ENCODE measurements at places on chromosomes 2 and 18.

GRCh38 chr2:168948621-168949212 is 47.6 kb downstream of the G6PC2 start:
- DNase-seq = no peak

DNA sequence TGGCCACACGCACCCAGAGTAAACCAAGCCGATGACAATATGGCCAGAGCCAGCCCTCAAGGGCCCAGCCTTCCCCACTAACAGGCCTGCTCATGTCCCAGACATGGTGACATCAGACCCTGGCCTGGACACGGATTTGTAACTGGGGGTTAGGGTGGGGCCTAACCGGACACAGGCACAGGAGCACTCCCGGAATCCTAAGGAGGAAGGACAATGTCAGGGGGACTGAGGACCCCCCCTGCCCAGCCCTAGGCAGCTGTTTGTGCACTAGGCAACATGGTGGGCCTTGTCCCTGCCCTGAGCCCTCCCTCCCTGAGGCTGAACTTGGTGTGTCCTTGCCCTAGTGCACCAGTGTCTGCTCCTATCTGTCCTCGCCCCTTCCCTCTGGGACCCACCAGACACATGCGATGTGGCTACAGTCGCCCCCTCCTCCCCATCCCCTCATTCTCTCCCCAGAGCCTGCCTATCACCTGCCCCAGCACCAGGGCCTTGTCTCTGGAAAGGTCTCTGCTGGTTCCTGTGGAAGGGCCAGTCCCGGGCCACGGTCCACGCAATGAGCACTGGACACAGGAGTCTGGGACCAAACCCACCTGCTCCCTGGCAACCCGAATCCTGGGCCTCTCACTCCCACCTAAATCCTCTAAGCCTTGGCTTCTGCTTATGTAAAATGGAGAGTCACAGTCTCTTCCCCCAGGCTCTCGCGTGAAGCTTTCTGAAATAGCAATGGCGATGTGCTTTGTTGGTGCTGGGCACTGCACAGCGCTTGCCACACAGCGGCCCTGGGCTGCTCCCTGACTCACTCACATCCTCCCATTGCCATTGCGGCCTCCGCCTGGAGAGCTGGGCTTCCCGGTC is 76.5 kb upstream of the RAB6C start:
- DNase-seq = no peak

DNA sequence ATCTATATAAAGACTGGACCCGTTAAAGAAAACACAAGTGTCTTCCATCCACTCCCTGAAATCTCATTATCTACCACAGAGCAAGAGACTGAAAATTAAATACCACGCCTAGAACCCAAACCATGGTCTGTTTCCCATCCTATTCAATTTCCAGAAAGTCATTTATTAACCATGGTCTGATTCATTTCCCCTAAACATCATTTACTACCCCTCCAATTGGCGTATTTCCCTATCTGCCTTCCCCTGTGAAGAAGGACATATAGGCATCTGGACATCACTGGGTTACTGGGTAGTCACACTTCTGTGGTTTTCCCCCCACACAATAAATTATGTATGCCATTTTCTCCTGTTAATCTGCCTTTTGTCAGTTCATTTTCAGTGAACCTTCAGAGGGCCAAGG is 30.8 kb downstream of the CCDC93 start:
- DNase-seq = no peak

DNA sequence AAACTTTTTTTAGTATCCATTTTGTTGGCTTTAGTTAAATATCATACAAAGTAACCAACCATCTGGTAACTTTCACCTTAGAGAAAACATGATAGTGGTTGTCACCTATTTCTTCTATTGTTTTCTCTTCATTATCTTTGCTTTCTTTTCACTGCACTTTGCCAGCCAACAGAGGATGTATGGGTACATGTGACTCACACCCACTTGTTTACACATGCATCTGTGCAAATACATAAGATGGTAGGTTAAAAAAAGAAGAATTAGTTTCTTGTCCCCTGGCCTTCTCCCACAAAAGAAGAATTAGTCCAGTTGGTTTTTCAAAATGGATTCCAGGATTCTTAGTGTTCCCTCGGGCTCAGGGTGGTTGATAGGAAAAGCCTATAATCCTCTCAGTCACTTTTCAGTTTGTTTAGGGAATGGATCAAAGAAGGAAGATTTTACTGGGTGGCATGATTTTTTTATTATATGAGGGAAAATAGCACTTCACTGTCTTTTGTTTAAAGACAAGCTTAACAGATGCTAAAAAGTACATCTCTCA is 46.6 kb downstream of the CDK15 start:
- no peak for DNase-seq

DNA sequence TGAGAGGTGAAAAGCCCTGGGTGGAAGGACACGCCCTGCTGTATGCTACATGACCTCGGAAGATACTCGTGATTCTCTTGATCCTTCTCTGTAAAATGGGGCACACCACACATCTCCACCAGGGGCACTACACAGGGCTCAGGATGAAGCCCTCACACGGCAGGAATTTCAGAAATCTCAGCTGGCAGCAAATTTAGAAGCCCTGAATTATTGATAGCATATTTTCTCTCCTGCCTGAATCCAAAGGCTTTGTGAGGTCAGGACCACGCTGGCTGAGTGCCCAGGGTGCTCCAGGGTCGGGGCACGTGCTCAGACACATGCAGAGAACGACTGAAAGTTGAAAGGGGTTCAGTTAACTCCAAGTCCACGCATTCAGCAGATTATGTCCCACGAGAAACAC is 42.1 kb upstream of the GALR1 start:
- peak; percentile 24 for DNase-seq

GRCh38 chr18:51399491-51400122 is 202.1 kb upstream of the MEX3C start:
- no peak for DNase-seq

- no peak for DNase-seq
These were observed 9.1 kb downstream of the TMEM127 start for GRCh38 chr2:96256611-96257113.

- DNase-seq = peak; percentile 73
These were observed 9.4 kb downstream of the CTIF start for GRCh38 chr18:48548011-48548771.

GRCh38 chr2:37500031-37500430 is 155.6 kb downstream of the QPCT start:
- DNase-seq = no peak

- no peak for DNase-seq
These were observed 170.2 kb downstream of the ZNF385B start for GRCh38 chr2:179691235-179691634.

GRCh38 chr2:19812166-19812565 is 89.6 kb downstream of the TTC32 start:
- DNase-seq = no peak

DNA sequence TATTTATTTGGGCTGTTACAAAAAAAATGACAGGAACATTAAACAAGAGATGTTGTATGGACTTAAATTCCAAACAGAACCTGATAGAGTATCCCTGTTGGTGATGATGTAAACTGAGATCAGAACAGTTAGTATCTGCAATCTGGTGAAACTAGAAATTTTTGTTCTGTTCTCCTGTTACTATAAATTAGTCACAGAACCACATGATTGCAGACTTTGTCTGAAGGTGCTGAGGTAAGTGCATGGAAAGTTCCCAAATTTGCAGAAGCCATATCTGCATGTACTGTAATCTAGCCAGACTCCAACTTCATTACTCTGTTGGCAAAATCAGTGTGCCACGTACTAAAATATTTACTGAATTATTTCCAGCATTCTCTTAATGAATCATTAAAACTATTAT is 516.3 kb upstream of the FSIP2 start:
- no peak for DNase-seq

DNA sequence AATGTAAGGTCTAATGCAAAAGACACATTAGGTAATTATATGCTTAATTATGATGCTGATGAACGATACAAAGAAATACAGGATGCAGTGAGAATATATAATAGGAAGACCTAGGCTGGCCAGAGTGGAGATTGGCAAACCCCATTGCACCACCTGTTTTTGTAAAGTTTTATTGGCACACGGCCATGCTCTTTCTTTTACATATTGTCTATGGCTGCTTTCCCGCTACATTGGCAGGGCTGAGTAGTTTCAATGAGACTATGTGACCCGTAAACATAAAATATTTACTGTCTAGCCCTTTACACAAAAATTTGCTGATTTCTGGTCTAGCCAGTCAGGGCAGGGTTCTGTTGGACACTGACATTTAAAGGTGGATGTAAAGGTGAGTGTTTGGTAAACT is 5.4 kb downstream of the SEC11C start:
- DNase-seq = no peak

DNA sequence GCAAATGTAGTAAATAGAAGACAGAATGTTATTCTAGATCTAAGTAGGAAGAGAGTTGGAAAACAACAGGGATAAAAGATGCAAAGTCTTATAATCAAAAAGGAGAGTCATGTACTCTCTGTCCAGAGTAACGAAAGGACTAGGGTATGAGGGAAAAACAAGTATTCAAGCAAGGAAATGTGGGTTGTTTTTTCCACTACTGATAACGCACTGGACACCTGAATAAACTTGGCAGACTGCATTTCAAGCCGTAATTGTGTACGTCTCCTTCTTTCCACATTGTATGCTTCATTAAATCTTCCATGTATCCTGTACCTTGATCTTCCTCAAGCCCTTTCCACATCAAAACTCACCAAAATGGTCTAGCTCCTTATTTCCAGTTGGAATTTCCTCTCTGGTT is 420.6 kb downstream of the ZEB2 start:
- no peak for DNase-seq

- DNase-seq = no peak
These were observed 153.5 kb upstream of the SIX2 start for GRCh38 chr2:45162711-45163110.

- DNase-seq = no peak
These were observed 491.8 kb downstream of the TXNL1 start for GRCh38 chr18:56146565-56146964.

GRCh38 chr2:241858206-241859016 is at the start of gene PDCD1:
TSS of gene PDCD1 (minus strand) at chr2:241858894. CDS start at chr2:241858838, 56 bp downstream.
- DNase-seq = no peak

- no peak for DNase-seq
These were observed 53.9 kb downstream of the FN1 start for GRCh38 chr2:215382011-215382410.

DNA sequence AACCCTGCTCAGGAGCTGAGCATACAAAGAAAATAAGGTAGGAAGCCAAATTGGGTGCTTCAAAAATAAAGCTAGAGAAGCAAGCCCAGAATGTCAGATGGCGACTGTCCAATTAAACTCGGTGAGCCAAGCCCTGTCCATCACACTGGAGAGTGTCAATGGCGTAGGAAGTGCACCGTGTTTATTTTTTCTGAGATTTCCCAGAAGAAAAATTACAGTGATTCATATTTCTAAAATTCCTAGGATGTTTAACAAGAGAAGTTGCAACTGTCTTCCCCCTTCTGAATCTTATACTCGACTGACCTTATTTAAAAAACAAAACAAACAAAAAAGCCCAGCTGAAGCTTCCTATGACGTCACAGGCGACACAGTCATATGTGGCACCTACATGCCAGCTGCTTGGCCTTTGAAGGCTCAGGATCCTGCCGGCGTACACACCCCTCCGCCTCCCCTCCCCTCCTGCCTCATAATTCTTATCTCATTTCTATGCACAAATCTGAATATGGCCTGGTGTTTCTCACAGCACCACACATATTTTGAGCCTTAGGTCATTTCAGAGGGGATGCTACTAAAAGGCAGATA is 60.8 kb downstream of the MBP start:
- peak; percentile 91 for DNase-seq

DNA sequence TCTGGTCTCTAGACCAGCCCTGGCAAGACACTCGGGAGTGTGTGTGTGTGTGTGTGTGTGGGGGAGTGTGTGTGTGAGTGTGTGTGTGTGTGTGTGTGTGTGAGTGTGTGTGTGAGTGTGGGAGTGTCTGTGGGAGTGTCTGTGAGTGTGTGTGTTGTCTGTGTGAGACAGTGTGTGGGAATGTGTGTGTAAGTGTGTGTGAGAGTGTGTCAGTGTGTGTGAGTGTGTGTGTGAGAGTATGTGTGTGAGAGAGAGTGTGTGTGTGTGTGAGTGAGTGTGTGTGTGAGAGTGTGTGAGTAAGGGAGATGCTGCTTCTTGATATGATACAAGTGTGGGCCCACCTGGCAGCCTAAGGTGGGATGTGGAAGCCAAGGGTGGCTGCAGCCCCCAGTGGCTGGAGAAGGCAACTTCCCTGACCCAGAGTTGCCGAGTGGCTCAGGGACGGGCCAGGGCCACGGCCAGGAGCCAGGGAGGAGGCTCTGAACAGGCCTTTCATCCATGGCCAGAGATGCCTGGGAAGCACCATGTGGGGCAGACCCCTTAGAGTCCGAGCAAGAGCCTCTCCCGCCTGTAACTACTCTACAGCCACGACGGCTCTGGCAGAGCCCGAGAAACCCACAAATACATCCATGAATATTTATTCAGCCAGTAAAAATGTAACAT is 159.3 kb upstream of the MYCN start:
- DNase-seq = no peak

- no peak for DNase-seq
These were observed 51.3 kb downstream of the GTF2A1L start for GRCh38 chr2:48668992-48669391.

Measured in AG04449 (cell line).